ENCODE measurements at places on chromosomes 7 and 10.

DNA sequence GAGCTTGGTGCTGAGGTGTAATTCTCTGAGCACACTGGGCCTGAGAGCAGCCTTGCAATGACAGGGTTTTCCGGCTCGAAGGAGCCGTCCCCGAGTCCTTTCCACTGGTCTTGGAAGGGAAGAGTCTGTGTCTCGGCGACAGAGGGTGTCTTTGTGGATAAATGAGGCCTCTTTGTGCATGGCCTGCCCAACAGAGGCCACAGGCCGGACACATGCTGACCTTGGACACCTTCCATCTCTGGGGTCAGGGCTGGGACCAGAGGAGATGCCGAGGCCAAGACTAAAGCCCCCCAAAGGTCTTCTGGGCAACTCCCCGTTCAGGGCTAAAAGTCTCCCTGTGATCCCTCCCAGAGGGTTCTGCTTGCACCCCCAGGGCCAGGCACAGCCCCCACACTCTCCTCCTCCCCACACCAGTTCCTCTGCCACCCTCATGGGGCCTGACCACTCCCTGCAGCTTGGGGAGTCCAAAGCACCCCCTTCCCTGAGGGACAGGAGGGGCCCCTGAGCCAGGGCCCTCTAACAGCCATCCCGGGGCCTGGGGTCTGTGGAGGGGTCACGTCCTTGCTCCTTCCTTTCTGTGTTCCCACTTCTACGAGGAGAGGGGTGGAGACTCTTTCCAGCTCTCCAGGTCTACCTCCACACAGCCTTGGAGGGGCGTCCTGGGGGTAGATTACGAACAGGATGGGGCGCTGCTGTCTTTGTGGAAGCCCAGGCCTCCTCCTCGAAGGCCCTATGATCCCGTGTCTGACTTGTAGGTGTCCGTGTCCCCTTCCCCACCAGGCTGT, 130.6 kb upstream of the FAM20C start:
- no peak for DNase-seq

DNA sequence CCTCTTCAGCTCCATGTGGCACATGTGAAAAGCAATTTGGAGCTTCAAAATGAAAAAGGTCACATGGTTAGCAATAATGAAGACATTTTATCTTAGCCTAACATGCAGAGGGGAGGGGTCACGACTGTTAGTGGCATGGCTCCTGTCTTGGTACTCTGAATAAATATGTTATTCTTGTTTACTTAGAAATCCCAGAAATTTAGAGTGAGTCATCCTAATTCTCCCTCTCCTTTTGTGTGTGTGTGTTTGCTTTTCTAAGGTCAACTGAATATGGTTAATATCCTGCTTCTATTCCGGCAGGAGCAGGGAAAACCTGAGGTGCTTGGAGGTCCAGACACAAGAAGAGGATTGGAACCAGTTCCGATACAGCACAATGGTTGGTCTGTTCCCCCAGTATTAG, 17.6 kb downstream of the BCCIP start:
- no peak for DNase-seq

- no peak for DNase-seq
These were observed 168.9 kb downstream of the NRF1 start for GRCh38 chr7:129780257-129780973.

DNA sequence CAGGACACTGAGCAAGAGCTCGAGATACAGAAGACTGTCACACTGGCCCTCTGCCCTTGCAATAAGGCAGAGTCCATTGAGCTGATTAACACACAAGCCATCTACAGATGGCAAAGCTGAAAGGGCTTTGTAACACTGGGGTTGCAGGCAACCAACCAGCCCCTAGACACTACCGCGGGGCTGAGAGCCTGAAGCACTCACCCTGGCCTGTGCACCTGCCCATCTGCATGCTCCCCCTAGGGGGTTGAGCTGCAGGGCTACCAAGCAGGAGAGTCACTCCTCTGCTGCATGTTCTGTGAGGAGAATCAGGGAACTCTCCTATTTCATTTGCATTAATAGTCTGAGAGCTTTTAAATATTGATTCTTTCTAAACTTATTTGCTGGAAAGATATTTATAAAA, 128.1 kb upstream of the VIPR2 start:
- DNase-seq, result no peak

DNA sequence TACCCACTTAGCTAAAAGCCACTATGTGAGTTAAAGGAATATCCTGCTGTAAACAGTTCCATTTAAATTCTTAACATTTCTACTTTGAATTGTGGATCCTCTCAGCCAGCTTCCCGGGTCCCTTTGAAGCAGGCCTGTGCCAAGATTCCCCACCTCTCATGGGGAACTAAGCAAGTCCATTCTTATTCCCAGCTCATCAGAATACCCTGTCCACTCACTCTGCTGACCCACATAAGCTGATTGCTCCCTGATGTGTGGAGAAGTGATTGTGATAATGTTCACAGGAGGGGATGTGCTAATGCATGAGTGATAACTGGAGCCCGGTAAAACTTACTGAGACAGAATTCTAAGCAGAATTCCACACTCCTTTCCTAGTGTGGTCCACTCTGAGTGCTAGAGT, 709.7 kb downstream of the CNTNAP2 start:
- no peak for DNase-seq

GRCh38 chr7:15905251-15906040, 219.0 kb upstream of the MEOX2 start:
- no peak for DNase-seq

GRCh38 chr7:17152721-17153120, 145.7 kb upstream of the AHR start:
- no peak for DNase-seq

DNA sequence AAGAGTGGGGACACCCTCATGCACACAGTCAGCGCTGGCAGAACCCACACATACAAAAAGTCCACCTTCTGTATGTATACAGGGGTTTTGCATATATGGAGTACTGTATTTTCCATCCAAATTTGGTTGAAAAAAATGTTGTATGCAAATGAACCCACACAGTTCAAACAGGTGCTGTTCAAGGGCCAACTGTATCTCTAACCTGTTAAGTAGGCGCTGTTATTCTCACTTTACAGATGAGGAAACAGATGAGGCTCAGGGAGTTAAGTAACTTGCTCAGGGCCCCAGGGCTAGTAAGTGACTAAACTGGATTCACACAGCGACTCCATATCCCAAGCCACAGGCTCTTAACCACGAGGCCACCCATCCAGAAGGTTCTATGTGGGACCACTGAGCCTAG, 69.9 kb downstream of the C10orf105 start:
- no peak for DNase-seq
